Fibroblast of skin of abdomen (primary cell): ENCODE measurements at places on chromosomes 6 and 20.

DNA sequence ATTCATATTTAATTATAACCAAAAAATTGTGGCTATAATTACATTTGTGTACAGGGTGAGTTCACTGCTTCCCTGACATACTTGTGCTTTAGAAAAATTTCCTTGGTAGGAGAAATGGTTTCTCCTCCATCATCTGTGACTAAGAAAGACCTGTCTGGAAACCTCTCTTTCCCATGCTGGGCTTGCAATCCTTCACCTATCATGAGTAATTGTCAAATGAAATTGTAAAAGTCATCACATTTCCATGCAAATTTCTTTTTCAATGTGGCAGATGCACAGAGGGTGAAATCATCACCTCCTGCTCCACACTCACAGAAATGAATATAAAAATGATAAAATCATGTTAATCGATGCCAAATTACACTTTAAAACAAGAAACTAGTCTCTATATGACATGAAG lies 1.5 kb upstream of the SIRPB1 start:
- no peak for DNase-seq

GRCh38 chr20:53657732-53658131 lies 64.1 kb upstream of the ZNF217 start:
- no peak for DNase-seq

- no peak for DNase-seq
Measured at GRCh38 chr20:41228858-41229257, 88.7 kb downstream of the ZHX3 start.

- no peak for DNase-seq
Measured at GRCh38 chr20:53903652-53903987, 166.8 kb downstream of the BCAS1 start.

- no peak for DNase-seq
Measured at GRCh38 chr6:158996856-158997255, 3.1 kb downstream of the RSPH3 start.

DNA sequence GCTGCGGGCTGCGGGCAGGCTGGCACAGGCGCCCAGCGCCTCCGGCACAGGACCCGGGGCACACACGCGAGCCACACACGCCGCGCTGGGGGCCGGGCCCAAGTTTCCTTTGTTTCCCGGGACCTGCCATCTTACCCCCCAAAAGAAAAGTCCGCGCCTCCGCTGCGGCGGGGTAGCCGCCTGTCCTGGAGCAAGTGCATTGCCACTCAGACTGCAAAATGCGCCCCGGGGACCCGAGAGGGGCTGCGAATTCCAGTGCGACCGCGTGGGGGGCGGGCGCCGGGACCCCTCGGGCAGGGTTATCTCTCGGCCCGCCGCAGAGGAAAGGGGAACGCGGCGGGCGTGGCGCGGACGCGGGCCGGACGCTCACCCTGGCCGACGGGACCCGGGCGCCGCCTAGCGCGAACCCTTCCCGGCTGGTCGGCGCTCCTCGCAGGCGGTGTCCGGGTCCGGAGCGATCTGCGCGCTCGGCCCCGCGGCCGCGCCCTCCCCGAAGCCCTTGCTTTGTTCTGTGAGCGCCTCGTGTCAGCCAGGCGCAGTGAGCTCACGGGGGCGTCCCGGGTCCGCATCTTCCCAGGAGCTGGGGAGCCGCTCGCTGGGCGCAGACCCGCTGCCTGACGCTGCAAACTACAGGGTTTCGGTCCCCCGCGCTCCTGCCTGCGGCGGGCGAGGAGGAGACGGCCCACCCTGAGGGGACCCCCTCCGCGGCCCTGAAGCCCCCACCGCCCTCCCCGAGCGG lies 639 bp upstream of the CD24 start:
- DNase-seq, result peak; percentile 6

DNA sequence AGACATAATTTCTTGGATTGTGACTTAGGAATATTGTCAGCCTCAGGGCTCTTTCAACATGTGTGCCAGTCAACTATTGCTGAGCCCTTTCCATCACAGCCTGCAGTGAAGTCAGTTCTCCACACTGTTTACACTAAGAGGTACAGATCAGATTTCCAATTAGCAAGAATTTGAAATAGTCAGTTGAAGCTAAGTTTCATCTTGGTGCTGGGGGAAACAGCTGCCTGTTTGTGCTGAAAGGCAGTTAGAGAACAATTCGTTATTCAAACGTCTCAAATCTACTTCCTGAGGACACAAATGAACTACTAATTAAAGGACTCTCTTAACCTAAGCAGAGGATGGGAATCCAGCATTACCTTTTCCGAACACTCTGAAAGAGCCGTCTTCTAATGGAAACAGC lies 25.9 kb downstream of the ADGRF1 start:
- no peak for DNase-seq

DNA sequence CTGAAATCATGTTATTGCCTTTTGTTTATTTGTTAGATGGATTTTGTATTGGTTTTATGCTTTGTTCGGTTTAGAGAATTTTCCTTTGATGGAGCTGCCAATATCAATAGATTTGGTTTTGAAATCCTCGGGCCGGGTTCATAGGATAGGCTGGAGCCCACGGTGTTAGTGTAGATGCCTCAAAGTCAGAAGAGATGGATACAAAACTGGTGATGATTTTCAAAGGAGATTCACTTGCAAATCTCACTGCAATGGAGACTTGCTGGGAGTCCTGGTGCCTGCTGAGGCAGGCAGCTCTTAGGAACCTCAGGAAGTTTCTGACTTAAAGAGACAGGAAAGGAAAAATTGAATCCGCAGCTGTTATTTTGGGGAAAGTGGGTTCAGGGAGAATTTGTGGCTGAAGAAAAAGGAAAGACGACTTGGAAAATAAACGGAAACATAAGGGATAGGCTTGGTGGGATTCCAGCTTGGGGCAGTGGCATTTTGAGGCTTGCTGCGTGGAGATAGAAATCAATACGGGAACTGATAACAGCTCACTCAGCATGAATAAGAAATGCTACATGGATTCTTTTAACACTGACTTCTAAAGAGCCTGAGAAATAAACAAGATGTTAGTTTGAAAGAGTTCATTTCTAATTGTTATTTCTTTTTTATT lies 241.6 kb downstream of the PHACTR1 start:
- no peak for DNase-seq

GRCh38 chr6:96304997-96305396 lies 216.6 kb upstream of the UFL1 start:
- DNase-seq, result no peak

- DNase-seq, result no peak
Measured at GRCh38 chr6:157229132-157229618, 94.1 kb downstream of the TMEM242 start.

- DNase-seq, result peak; percentile 50
Measured at GRCh38 chr6:159217595-159218275, 48.5 kb downstream of the FNDC1 start.

DNA sequence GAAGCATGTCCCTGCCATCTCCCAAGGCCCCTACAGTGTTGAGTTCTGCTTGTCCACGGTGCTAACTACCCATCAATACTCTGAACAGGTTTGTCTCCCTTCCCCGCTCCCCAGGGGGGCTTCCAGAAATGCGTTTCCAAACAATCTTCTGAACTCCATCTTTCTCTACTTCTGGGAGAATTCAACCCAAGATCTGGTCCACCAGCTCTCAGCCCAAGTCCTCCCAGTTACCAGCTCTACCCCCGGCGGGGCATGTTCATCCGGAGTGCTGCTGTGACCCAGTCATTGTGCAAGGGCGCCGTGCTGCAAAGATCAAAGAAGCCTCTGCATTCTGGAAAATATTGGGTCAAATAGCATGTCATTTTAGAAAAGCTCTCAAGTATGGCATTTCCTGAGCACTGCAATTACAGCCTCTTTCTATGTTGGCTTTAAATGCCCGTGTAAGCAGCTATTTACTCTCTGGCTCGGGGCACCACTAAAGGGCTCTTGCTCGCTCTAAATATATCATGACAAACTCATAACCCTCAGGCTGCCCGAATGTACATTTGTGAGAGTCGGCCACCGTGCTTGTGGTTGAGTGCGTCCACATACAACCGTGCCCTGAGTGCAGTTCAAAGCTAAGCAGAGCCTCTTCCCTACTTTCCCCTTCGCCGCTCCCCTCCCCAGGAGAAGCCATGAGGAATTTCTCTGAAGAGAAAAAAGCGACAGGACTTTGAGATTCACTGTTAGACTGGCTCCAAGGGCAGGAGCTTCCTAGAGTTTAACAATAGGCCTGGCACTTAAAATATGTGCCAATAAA lies 71.6 kb downstream of the BANF2 start:
- DNase-seq, result no peak

DNA sequence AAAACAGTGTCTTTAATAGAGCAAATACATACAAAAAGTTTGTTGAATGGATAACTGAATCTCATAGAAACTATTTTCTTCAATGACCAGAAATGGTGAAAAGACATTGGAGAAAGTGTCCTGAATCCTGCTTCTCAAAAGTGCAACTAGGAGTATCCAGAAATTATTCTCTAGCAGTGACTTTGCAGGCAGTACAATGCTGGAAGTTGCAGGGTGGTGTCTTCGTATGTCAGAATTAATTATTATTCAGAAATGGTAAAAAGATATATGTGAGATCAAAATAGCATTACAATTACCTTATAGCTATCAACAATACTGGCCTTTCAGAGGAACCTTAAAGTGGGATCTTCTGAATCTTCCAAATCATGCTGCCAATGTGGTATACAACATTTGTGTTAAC lies 10.0 kb downstream of the FRK start:
- DNase-seq, result no peak

DNA sequence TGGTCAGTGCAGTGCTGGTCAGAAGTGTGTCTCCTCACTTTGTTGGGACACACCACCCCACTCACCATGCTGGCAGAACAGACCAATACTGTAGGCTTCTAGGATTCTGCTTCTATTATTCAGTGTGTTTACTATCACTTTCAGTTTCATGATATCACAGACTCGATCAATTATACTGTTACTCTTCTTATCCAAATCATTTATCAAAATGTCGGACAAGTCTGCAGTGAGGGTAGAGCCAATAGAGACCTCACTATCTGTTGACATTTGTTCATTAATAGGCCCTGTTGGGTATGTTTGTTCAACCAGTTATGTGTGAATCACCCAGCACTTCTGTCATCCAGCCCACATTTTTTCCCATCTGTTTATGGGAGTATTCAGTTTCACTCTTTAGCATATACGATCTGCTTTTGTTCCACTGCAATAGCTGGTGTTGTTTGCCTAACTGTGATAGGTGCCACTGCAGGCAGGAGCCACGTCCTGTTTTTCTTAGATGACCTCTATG lies 140.1 kb downstream of the NRN1 start:
- peak; percentile 51 for DNase-seq

DNA sequence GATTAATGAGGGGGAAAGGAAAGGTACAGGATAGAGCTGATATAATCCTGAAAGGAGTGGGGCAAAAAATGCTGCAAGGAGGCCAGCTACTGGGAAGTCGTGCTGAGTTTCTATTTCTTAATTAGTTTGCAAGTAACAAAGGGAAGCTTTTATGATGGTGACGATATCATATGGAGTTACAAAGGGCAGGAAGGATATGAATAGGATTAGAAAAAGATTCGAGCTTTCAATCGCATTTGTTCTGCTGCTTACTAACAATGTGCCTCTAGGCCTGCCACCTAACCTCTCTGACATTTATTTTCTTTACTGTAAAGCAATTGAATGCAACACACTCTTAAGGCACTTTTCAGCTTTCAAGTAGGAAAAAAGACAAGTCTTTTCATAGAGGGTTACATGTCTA lies 219.2 kb downstream of the CLVS2 start:
- DNase-seq, result no peak

DNA sequence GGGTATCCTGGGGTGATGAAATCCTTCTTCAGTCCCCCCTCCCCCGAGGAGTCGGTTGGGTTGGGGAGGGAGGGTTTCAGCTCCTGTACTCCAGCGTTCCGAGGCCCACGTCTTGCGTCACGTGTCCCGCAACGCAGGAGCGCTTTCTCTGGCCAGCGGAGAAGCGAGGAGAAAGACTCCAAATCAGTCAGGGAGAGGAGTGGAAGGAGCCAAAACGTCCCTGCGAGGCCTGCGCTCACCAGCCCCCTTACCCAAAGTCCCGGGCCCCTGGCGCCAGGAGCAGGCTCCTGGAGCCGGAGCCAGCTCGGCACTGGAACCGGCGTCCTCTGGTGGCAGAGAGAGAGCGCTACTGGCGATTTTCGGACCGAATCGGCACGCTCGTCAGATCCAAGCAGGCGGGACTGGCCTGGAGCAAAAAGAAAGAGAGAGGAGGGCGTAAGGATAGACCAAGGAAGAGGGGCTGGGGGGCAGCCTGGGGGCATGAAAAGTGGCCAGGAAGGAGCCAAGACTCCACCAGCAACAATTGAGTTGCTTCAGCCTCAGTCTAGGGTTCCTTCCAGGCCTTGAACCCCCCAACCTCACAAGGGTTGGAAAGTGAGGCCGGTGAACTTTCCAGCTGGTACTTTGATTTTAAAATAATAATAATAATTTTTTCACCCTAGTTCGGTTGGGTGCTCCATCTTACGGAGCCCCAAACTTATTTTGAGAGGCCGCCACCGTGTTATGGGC lies at the start of gene GNAS:
TSS of gene GNAS (plus strand) at position 174 of the 729 bp plus-strand sequence.
- DNase-seq, result peak; percentile 51

- no peak for DNase-seq
Measured at GRCh38 chr20:63447320-63447719, 25.1 kb downstream of the KCNQ2 start.

- peak; percentile 56 for DNase-seq
Measured at GRCh38 chr20:54650052-54650719, 174.8 kb downstream of the DOK5 start.
